ENCODE measurements at places on chromosomes 11 and 22. TPM values are rescaled to one million over a fixed set of nuclear protein-coding genes. Genes with fewer than 3 reads are reported as not detected.

DNA sequence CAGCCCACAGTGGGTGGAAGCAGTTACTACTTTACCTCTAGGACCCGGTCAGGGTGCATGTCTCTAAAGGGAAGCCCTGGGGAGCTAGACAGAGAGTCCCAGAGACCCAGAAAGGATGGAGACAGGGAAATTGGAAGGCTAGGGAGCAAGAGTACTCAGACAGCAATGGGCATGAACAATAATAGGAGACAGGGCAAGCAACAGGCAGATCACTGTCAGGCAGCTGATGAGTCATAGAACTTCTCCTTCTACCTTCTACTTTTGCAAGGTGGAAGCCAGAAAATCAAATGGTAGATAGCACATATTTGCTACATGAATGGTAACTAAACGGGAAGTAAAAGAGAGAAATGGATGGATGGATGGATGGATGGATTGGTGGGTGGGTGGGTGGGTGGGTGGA lies 19.6 kb downstream of the CD5 start:
- DNase-seq = no peak

INPPL1 gene
- total RNA-seq = 111 TPM

LIF gene
- 16.6 TPM for total RNA-seq

GRCh38 chr11:61497876-61498275 lies 10.7 kb upstream of the LRRC10B start:
- DNase-seq = no peak

- DNase-seq = no peak
These were observed 201.5 kb upstream of the MTMR2 start for GRCh38 chr11:96125400-96125799.

- DNase-seq = no peak
These were observed 24.5 kb downstream of the MICAL3 start for GRCh38 chr22:17999851-18000250.

GRCh38 chr22:47123827-47124442 lies 361.5 kb downstream of the TBC1D22A start:
- no peak for DNase-seq
